Left ventricle myocardium superior (tissue), 1 donor: ENCODE measurements at places on chromosomes 16 and 17. TPM values are rescaled to one million over a fixed set of nuclear protein-coding genes. Genes with fewer than 3 reads are reported as not detected.

DNA sequence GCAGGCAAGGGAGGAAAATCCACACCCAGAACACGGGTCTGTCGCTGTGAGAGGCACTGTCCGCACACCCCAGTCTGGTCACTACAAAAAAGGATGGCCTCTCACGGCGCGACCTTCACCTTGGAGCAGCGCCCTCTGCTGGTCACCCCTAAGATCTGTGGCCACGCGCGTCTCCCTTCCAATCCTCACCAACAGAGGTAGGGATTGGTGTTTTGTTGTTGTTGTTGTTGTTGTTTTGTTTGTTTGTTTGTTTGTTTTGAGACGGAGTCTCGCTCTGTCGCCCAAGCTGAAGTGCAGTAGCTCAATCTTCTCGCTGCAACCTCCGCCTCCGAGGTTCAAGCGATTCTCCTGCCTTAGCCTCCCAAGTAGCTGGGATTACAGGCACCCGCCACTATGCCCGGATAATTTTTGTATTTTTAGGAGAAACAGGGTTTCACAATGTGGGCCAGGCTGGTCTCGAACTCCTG is 15.0 kb upstream of the C17orf58 start:
- peak; percentile 68 for DNase-seq

MARF1 gene
- total RNA-seq = 53.6 TPM

- DNase-seq = no peak
Observed at GRCh38 chr17:20157001-20157310, 147.8 kb downstream of the SPECC1 start.

GRCh38 chr16:16143038-16143763 is 80.1 kb downstream of the ABCC6 start:
- DNase-seq = peak; percentile 18

RGS11 gene
- total RNA-seq = 14.8 TPM

CCL14 gene
- total RNA-seq = 8.1 TPM

- DNase-seq = no peak
Observed at GRCh38 chr17:19331543-19332245, 30.8 kb downstream of the B9D1 start.

- peak; percentile 54 for DNase-seq
Observed at GRCh38 chr17:80779961-80780380, 211.7 kb upstream of the CHMP6 start.

LHX1 gene
- not detected for total RNA-seq

PPP1R27 gene
- total RNA-seq = 0.67 TPM

DNA sequence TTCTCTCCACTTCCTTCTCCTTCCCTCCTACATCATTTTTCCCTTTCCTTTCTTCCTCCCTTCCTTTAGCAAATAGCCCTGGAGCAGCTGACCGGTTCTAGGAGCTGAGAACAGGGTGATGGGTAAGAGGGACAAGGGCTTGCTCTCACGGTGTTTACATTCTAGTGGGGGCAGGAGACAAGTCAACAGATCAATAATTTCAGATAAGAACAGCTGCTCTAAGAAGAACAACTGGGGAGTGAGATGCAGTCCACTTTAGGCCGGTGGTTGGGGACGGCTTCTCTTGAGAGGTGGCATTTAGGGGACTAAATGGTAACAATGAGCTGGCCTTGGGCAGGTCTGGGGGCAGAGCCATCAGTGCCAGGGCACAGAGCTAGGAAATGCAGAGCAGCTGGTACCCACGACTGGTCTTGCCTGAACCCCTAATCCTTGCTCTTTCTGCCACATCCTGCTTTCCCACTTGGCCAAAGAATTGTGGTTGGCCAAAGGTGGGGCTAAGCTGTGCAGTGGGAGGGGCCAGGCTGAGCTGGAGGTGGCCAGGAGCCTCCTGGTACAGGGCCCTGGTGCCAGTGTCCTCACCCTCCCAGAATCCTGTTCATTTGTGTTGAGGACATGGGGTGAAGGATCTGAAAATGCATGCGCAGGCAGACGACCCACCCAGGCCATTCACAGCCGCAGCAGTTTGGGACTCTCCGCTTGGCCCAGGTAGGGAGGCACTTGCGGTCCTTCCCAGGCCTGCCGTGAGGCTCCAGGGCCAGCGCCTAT is 17.7 kb downstream of the CBX4 start:
- no peak for DNase-seq

DNA sequence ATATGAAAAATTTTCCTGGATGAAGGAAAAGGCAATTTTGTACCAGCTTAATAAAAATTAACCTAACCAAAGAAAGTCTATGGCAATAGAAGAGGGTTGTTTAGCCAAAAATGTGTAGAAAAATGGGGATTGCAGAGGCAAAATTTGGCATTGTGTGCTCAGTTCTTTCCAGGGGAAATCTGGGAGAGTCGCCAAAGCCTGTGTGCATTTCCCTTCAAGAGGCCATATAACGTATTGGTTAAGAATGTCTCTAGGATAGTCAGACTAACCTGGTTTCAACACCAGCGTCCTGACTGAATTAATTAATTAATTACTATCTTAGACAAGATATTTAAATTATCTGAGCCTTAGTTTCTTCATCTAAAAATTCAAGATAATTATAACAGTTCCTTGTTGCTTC is 44.8 kb upstream of the HLF start:
- no peak for DNase-seq

DNA sequence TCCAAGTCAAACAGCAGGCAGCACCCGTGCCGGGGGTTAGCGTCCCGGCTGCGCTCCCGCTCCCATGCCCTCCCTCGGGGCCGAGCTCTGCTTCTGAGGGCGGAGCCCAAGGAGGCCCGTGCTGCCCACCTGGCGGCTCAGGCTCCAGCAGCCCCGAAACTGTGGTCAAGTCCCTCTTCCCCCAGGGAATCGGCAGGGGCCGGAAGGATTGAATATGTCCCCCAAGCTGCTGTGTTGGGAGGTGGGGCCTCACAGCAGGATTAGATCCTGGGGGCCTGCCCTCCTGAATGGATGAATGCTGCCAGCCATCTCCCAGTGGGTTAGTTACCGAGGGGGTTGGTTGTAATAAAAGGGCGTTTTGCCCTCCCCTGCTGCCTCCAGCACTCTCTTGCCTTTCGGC is 33.9 kb downstream of the MAP2K3 start:
- DNase-seq = no peak

DNA sequence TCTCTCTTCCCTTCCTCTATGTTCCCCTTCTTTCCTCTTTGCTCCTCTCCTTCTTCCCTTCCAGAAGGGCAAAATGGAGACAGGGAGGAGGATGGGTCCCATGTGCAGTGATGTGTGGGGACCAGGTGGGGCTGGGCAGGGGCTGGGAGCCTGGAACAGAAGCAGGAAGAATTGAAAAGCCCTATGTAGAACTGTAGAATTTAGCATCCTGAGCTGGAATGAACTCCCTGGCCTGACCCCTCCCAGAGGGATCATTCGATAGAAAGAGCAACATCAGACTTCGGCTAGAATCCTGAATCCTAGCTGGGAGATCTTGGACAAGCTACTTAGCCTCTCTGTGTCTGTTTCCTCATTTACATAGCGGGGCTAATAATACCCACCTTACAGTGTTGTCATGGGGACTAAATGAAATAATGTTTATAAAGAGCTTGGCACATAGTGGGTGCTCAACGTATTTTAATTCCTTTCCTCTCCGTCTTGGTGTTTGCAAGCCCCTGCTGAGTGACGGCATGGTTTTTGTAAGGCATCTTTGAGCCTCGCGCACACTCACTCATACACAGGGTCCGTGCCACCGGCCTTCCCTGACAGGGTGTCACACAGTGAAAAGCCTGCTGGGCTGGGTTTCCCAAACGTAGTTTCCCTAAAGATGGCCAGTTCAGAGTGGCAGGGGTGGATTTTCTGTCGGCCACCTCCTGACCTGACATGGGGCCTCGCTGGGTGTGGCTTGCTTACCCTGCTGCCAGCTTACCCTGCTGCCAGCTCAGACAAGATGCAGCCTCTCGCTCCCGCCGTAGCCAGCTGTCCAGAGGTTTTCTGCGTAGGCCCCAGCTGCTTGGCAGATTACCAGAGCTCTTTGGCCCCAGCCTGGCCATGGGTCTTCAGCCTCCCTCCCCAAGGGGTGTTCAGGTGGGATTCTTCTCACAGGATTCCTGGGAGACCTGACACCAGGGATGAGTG is 6.1 kb upstream of the ARHGAP23 start:
- DNase-seq = no peak

DNA sequence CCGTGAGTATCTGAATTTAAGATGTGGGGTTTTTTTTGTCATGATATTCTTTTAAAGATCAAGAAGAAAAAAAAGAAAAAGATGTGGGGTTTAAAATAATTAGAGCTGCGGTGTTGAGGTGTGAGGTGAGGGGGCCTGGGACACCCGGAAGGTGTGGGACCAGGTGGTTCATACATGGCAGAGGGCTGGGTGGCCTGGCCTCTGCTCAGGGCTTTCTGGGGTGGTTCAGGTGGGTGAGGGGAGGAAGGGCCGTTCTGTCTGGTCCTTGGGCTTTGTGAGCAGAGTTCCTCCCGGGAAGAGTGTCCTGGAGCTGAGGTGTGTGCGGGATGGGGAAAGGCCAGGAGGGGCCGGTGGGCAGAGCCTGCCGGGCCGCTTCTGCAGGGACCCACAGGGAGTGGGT is 5.0 kb downstream of the PRSS27 start:
- DNase-seq = no peak

GRCh38 chr16:2009164-2009711 is 383 bp downstream of the ZNF598 start:
- DNase-seq = peak; percentile 49

SMIM36 gene
- not detected for total RNA-seq

DNA sequence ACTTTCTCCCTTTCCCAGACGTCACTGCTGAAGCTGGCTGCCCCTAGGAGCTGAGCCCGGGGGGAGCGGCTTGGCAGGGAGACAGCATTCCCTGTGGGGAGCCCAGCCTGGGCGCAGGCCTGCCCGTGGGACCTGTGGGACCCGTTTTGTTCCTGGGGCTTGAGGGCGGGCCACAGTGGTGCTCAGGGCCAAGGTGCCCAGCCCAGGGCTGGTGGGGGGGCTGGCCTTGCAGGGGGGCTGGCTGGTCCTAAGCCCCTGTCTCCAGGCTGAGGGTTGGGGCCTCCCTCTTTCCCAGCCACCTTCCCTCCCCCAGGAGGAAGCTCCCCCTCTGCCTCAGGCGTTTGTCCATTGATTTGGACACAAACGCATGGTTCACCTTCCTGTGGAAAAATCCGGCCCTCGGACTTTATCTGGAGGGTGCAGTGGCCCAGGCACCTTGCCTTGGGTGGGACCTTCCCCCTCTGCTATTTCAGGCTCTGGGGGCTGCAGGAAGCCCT is 4.4 kb downstream of the NHERF2 start:
- DNase-seq = peak; percentile 68

- peak; percentile 48 for DNase-seq
Observed at GRCh38 chr16:88315543-88316105, 67.1 kb upstream of the ZNF469 start.

SLC6A2 gene
- total RNA-seq = not detected

- peak; percentile 92 for DNase-seq
Observed at GRCh38 chr17:21041741-21042457, 912 bp downstream of the USP22 start.

SYCE1L gene
- 2.1 TPM for total RNA-seq

CCL23 gene
- total RNA-seq = not detected

DNA sequence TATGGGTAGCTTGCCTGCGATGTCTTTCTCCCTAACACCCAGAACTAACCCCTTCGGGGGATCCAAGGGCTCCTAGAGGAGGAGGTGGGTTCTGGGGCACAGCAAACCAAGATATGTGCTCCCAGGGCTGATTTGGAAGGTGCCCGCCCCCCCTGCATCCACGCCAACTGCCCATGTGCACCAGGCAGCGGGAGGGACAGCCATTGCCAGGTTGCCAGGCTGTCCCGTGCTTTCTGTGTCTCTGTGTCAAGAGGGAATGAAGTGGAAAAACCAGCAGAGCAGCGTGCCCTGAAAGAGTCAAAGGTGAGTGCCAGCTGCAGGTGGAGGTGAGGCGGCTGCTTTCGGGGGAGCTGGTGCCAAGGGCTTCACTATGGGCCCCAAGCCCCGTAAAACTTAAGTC is 6.4 kb downstream of the TEKT5 start:
- DNase-seq = no peak

CMTM2 gene
- not detected for total RNA-seq

DNA sequence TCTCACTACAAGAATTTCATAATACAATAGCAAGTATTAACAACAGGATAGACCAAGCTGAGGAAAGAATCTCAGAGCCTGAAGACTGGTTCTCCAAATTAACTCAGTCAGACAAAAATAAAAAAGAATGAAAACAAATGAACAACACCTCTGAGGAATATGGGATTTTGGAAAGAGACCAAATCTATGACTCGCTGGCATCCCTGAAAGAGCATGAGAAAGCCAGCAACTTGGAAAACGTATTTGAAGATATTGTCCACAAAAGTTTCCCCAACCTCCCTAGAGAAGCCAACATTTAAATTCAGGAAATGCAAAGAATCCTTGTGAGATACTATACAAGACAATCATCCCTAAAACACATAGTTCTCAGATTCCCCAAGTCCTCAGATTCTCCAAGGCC is 20.9 kb downstream of the NLRP1 start:
- no peak for DNase-seq

TERB1 gene
- not detected for total RNA-seq

DNA sequence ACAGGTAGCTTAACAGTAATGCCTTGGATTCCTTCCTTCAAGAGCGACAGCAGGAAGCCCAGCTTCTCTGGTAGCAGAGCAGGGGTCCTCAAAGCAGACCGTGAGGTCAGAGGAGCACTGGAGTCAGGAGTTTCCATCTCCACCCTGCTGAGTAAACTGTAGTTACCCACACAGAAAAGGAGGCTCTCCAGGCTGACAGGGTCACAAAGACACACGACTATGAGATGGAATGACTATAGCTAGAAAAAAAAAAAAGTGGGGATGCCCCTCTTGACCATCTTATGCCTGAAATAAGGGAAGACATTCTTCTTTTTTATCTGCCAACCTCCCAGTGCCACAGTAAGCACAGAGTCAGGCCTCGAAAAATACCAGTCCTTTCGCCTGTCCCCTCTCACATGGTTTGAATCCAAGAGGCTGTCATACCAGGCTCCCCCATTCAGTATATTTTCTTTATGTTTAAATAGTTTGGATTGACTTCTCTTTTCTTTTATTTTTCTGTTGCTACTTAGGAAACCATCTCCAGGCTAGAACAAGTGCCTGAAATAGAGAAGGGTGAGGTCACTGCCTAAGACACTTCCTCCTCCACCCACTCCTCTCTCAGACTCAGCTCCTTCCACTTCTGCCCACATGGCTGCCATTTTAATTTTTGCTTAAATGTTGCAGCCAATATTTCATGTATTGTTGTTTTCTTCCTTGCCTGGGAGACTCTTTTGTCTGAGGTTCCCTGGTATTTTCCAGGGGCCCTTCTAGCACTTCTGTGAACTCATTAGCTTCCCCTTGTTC is 707.4 kb downstream of the MAF start:
- no peak for DNase-seq

DNA sequence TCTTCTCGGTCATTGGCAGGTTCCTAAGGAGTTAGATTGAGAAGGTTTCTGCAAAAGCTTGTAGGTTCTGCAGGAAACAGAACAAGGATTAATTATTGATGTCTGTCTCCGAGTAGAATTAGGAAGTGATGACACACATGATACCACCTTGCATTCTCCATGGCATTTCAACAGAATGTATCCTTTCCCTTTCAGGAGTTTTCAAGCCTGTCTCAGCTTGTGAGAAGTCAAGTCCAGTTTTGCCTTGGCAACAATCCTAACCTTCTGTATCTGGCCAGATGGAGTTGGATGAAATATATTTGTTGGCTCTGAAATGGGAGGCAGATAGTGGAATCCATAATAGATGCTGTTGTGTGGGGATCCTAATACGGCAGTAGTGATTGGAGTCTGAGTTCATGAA is 235.5 kb downstream of the SHISA9 start:
- no peak for DNase-seq

GRCh38 chr17:79183293-79184158 is 108.9 kb downstream of the ENGASE start:
- DNase-seq = no peak
